Forelimb muscle (tissue), 1 donor: ENCODE measurements at places on chromosomes 16 and 17. TPM values are rescaled to one million over a fixed set of nuclear protein-coding genes. Genes with fewer than 3 reads are reported as not detected.

GRCh38 chr16:27759301-27759871, 209.4 kb downstream of the KATNIP start:
- DNase-seq = no peak

GRCh38 chr17:34979650-34980352, 511 bp upstream of the LIG3 start:
- no peak for DNase-seq

GRCh38 chr17:75105126-75106080, 4.4 kb upstream of the ARMC7 start:
- no peak for DNase-seq

DNA sequence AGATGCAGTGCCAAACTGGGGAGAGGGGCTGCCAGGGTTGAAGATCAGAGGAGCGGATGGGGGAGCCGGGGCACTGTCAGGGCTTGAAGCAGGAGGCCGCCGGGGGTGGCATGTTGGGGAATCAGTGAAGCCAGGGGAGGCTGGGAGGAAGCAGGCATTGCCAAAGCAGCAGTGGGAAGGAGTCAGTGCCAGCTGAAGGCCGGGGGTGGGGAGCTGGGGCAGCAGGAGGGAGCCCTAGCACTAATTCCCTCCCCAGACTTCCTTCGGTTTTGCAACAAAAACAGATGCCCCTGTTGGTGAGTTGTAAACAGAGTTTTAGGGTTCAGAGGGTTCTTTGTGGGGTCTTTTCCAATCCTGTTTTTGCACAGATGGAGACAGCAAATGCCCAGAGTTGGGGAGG, 10.9 kb upstream of the TAC4 start:
- DNase-seq = no peak

- no peak for DNase-seq
Observed at GRCh38 chr17:2707721-2708584, 3.6 kb downstream of the CLUH start.

The USP22 gene
- 149 TPM for polyA plus RNA-seq

The NTN3 gene
- 3.6 TPM for polyA plus RNA-seq

DNA sequence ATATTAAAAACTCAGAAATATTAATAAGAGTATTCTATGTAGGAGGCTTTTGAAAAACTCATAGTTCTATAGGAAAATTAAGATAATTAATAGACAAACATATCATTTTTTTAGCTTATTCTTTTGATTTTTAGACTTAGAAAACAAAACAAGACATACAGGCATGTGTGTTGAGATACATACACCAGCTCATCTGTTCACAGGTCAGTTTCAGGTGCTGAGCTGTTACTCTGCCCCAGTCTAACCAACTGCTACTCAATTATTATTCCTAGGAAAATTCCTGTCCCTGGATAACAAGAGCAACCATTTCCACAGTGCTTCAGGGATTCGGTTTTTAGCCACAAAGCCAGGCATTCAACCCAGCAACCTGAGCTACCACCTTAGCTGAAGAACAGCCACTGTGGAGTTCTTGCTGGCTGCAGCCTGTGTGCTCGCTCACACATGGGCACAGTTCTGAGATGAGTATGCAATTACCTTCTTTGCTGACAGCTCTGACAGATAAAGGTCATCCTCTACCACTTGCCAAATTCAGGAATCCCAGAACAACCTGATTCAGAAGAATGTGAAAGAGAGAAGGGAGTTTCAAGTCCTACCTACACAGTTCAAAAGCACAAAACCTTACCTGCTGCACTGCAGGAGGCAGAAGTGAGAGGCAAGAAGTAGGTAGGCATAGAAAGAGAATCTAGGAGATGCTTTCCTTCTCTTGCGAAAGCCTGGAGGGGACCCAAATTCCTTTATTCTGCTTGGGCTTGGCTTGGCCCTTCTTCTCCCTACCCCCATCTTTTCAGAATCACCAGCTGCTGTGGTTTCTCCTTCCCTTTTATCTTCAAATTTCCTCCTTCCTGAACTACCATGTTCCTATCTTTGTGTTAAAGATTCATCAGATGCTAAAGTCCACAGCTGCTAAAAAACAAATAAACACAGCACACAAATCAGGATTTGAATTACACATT, 62.7 kb downstream of the TEX2 start:
- DNase-seq = no peak

GRCh38 chr17:49959183-49959935, 9.6 kb upstream of the DLX4 start:
- DNase-seq = no peak

- DNase-seq = no peak
Observed at GRCh38 chr17:81095383-81095762, 60.4 kb downstream of the BAIAP2 start.

The GPR139 gene
- polyA plus RNA-seq = not detected

DNA sequence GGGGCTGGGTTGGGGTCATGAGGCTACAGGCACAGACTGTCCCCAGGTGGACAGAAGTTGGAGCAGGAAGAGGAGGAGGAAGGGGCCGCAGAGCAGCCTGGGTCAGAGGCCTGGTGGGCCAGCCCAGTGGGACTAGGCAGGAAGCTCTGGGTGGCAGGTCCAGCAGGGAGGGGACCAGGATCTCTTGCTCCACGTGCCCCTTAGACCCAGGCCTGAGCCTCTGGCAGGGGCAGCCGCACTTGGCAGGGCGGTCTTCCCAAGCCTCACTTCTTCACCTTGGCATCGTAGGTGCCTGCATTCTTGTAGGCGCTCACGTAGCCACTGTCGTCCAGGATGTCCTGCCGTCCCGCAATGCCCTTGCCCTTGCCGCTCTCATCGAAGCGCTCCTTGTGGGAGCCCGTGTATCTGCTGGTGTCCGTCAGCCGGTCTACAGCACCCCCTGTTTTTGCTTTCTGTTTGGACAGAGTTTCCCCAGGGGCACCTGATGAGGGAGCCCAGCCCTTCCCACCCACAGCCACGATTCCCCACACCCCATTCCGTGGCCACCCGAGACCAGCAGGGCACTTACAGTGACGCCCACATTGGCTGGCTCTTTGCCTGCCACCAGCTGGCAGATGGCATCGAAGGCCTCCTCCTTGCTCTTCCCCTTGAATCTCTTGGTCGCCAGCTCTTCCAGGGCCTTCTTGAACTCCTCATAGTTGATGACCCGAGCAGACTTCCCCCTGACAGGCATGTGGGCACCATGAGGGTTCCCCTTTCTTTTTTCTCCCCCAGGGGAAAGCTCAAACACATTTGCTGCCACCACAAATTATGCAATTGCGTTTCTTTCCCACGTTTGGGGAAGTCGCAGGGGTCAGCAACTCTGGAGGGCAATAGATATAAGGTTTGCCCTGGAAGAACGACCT, 3.1 kb downstream of the TPPP3 start:
- DNase-seq = no peak

GRCh38 chr16:48194828-48195556, 39.2 kb upstream of the ABCC12 start:
- DNase-seq = no peak

The CTRB1 gene
- 0.30 TPM for polyA plus RNA-seq

DNA sequence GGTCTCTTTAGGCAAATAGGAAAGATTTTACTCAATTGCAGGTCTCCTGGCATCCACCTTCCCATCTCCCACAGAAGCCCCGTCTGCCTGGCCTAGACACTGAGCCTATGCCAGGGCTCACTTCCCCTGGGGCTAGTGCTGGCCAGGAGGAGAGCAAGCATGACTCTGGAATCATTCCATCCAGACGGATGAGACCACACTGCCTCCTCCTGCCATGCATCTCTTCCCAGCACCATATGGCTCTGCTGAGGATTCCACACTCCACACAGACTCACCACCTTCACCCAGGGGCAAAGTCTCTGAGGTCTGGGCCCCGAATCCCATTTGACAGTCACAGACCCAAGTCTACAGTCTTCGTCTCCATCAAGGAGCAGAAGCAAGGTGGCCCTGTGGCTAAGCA, 346.5 kb downstream of the C16orf95 start:
- no peak for DNase-seq

- no peak for DNase-seq
Observed at GRCh38 chr16:22734368-22734767, 79.6 kb upstream of the HS3ST2 start.

The ZNF385C gene
- 6.7 TPM for polyA plus RNA-seq

The MC1R gene
- 2.2 TPM for polyA plus RNA-seq

DNA sequence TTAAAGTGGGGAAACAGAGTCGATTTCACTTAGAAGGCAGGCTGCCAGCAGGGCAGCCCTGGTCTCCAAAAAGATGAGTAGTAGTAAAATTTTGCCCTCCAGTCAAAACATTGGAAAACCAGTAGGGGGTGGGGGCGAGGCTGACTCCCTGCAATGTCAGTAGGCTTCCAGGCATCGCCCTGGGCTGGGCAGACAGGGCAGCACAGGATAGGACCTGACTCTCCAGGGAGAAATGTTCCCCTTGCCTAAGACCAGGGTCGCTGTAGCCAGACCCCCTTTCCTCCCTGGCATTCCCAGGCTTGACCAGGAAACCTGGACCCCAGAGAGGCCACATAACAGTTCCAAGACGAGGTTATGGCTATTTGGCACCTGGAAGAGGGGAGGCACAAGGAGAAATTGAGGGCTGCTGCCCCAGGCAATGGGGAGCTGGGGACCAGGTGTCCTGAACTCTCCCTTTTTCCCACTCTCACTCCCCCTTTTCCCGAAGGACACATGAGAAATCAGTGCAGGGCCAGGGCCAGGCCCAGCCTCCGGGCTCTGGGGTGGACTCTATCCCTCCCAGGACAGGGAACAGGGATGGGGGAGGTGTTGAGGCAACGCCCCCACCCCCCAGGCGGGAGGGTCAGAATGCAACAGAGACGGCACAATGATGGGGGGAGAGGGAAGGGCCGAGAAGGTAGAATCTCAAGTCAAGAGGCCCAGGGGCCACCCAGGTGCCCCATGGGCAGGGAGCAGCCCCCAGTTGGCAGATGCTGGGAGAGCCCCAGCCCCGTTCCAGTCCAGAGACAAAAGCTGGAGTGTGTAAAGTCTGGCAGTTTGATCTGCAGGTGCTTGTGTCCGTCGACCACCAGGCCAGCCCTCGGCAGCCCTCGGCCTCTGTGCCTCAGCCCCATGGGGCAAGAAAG, 4.5 kb upstream of the SAMD14 start:
- DNase-seq = no peak
